ENCODE measurements at places on chromosomes 7 and 10. TPM values are rescaled to one million over a fixed set of nuclear protein-coding genes. Genes with fewer than 3 reads are reported as not detected.

DNA sequence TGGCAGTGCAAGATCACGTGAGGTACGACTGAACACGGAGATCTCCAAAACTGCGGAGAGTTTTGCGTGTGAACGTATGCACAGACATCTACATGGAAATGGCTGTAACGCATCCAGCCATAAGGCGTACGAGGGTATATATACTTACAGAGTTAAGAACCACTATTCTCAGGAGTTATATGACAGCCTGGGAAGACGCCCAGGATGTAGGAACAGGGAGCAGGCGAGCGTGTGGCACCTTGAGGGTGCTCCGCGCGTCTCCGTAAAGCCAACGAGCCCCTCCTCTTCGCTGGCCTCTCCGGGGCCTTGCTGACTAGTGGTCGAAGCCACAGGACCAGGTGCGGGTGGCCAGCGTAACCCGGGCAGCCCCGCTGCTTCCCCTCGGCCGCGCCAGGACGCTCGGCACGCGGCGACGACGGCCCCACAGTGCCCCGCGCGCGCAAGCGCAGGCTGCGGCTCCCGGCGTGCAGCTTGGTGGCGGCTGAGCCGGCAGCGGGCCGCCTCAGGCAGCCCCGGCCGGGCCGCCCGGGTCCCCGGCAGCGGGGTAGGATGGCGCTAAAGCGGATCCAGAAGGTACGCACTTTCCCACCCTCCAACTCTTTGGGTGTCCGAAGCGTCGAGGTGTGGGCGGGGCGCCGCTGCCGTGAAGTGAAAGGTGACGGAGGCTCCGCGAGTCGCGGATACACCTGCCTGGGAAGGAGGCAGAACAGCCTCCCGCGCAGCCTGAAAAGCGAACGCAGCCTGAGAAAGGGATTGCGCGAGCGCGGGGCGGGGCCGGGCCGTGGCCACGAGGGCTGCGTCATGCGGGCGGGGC is at the start of gene UBE2D4:
Gene UBE2D4, plus strand, starts transcription at position 453 of the 814 bp plus-strand sequence. Its CDS starts 97 bp downstream, at position 550.
- peak; percentile 92 for DNase-seq

DNA sequence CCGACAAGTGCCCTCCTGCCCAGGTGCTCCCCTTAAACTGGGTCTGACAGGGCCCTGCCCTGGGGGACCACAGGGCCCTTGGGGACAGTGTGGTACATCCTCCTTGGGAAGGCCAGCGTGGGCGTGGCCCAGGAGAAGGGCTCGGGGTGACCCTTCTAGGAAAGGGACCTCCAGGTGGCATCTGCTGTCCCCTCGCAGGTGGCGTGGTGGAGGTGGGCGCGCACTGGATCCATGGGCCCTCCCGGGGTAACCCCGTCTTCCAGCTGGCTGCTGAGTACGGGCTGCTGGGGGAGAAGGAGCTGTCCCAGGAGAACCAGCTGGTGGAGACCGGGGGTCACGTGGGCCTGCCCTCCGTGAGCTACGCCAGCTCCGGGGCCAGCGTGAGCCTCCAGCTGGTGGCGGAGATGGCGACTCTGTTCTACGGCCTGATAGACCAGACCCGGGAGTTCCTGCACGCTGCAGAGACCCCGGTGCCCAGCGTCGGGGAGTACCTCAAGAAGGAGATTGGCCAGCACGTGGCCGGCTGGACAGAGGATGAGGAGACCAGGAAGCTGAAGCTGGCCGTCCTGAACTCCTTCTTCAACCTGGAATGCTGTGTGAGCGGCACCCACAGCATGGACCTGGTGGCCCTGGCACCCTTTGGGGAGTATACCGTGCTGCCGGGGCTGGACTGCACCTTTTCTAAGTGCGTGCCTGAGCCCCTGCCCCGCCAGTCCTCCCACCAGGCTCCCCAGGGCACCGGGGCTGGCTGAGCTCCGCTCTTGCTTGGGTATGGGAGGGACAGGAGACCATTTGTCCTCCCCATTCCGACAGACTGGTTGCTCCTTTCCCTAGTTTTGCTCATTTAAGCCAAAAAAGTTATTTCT is 972 bp downstream of the PAOX start:
- DNase-seq, result no peak

GRCh38 chr7:27091941-27092818 is 3.6 kb downstream of the HOXA1 start:
- DNase-seq, result no peak

The ZNF248 gene
- 5.8 TPM for total RNA-seq

The HOXA1 gene
- 0.31 TPM for total RNA-seq

All from CD8-positive, alpha-beta memory T cell (primary cell).